ENCODE measurements at places on chromosomes 11 and 22.

- H3K27ac ChIP-seq = no peak overlapping the region
- H3K4me1 ChIP-seq = peaks cover 19% of the 10 kb centered on the region
- H3K27me3 ChIP-seq = no peaks in the 10 kb centered on the region
- H3K4me3 ChIP-seq = no peak overlapping the region
These were observed 14.4 kb downstream of the C22orf42 start for GRCh38 chr22:32144496-32145274.

- no peak within 1 kb of the TSS for H3K4me3 ChIP-seq
- DNase-seq = peak; percentile 64
- H3K27ac ChIP-seq = no peak within 1 kb of the TSS
- H3K4me1 ChIP-seq = peaks cover 26% of the 10 kb centered on the region
- no peaks in the 10 kb centered on the region for H3K36me3 ChIP-seq
These were observed at the start of gene BCO2 for GRCh38 chr11:112174789-112175598. Gene BCO2 (plus strand): TSS chr11:112175512. CDS start chr11:112175602, 90 bp downstream.

GRCh38 chr11:119747868-119748660 lies 19.1 kb upstream of the NECTIN1 start:
- H3K27me3 ChIP-seq = no peaks in the 10 kb centered on the region
- DNase-seq = no peak
- no peaks in the 10 kb centered on the region for H3K36me3 ChIP-seq
- peaks cover 21% of the 10 kb centered on the region for H3K4me1 ChIP-seq
- H3K4me3 ChIP-seq = no peak overlapping the region

DNA sequence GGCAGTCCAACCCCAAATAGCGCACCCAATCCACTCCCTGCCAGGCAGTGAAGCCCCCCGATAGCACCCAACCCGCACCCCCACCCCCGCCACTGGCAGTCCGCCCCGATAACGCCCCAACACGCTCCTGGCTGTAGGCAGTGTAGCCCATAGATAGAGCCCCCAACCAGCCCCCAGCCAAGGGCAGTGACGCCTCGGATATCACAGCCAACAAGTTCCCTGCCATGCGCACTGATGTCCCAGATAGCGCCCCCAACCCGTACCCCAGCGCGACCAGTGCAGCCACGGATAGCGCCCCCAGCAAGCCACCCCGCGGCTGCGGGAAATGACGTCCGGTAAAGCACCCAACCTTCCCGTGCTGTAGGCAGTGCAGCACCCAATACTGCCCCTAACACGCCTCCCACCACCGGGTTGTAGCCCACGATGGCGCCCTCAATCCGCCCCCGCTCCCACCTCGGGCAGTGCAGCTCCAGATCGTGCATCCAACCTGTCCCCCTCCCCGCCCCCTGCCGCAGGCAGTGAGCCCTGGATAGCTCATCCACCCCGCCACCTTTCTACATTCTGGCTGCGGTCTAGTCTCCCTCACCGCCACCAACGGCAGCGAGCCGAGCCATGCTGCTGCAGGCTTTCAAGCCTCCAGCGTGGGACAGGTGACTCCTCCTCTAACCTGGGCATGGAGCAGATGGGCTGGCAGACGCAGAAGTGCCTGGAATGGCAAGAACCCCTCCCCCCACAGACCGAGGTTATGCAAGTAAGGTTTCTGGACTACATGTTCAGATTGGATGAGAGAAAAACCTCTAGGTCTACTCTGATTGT lies 625 bp downstream of the RFPL2 start:
- peaks cover 8% of the 10 kb centered on the region for H3K4me1 ChIP-seq
- peak overlapping the region; percentile 30 for H3K4me3 ChIP-seq
- no peak overlapping the region for H3K27ac ChIP-seq
- no peak for DNase-seq
- peaks cover 20% of the 10 kb centered on the region for H3K27me3 ChIP-seq
- no peaks in the 10 kb centered on the region for H3K36me3 ChIP-seq

Measured in B cell (primary cell).